Naive thymus-derived CD8-positive, alpha-beta T cell (primary cell): ENCODE measurements at places on chromosomes 6 and 20. TPM values are rescaled to one million over a fixed set of nuclear protein-coding genes. Genes with fewer than 3 reads are reported as not detected.

Gene NKAPL
- 1.2 TPM for total RNA-seq

Gene MYL9
- total RNA-seq, result not detected

Gene SLC17A4
- not detected for total RNA-seq

Gene FKBP1A
- 79.4 TPM for total RNA-seq

GRCh38 chr6:30942338-30943060 lies 1.7 kb downstream of the MUCL3 start:
- peaks cover 11% of the 10 kb centered on the region for H3K4me1 ChIP-seq
- H3K27ac ChIP-seq, result no peak overlapping the region
- no peak overlapping the region for H3K4me3 ChIP-seq

DNA sequence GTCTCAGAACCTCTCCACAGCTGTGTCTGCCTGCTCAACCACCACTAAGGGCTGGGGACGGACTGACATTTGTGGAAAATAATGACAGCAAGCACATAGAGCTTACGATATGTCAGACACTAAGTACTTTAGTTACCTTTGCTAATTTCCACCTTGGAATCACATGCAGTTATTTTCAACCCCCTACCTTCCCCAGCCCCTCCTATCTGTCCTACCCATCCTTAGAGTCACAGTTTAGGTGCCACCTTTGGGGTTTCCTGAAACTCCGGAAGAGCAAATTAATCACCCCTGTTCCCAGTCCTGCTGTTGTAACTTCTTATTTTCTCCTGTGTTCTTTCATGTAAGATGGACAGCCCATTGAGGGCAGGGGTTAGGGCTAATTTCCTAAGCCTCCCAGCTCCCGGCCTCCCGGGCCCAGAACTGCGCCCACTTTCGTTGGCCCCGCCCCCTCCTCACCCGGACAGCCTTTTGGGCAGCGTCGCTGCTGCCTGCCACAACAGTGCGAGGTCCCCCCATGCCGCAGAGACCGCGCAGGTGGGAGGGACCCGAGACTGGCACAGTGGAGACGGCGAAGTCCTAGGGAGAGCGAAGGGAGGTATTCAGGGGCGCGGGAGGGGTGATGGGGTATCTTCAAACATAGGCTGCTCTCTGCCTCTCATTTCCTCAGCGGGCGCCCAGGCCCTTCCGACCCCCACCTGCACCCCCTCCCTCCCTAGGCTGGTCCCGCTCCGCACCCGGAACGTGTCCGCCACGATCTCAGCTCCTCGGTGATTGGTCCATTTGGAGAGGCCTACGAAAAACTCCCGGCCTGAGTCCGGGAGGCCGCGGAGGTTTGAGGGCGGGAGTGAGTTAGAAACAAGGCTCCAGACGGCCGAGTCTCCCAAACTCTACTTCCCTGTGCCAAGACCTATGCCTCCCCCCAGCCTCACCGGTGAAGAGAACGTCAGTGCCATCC lies 1.1 kb downstream of the DDAH2 start:
- peak overlapping the region; percentile 77 for H3K4me3 ChIP-seq
- DNase-seq, result no peak
- H3K27me3 ChIP-seq, result no peaks in the 10 kb centered on the region
- H3K36me3 ChIP-seq, result peaks cover 21% of the 10 kb centered on the region
- H3K4me1 ChIP-seq, result peaks cover 21% of the 10 kb centered on the region

- H3K27me3 ChIP-seq, result no peaks in the 10 kb centered on the region
- no peak overlapping the region for H3K27ac ChIP-seq
- DNase-seq, result no peak
- no peaks in the 10 kb centered on the region for H3K4me1 ChIP-seq
- H3K36me3 ChIP-seq, result no peaks in the 10 kb centered on the region
Measured at GRCh38 chr6:45959534-45960145, 56.0 kb downstream of the CLIC5 start.

GRCh38 chr6:159440349-159440748 lies 252.7 kb downstream of the SOD2 start:
- H3K4me1 ChIP-seq, result no peaks in the 10 kb centered on the region
- H3K27ac ChIP-seq, result no peak overlapping the region
- no peak for DNase-seq
- no peaks in the 10 kb centered on the region for H3K36me3 ChIP-seq
- peaks cover 46% of the 10 kb centered on the region for H3K27me3 ChIP-seq

DNA sequence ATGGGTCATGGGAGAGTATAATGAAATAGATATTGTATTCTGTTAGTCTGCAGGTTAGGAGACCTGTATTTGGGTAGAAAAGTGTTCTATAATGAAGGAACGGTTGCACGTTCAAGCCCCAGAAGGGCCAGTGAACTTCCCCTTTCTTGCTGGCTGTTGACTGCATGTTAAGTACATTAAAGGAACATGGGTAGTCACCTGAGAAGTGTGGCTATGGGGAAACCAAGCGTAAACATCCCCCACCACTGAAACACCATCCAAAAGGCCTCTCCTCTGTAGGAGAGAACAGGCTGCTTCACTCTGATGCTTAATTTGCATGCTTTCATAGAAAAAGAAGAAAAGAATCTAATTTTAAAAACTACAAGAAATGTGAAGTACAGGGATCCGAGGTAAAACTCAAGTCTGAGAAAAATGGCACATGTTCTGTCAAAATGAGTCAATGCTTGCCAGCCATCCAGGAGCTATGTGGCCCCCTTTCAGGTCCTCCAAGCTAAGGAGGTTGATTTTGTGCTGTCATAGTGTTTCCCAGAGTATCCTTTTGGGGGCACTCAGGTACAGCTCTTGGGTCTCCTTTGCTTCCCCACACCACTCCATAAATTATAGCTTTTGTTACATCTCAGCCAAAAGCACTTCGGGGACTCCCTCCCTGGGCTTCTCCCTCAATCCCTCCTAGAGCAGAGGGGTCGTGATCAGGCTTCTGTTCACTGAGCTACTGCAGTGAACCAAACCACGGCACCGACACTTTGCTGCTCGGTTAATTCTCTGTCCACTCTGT lies 283.7 kb upstream of the AGPAT4 start:
- H3K36me3 ChIP-seq, result peaks cover 10% of the 10 kb centered on the region
- no peaks in the 10 kb centered on the region for H3K27me3 ChIP-seq
- H3K4me3 ChIP-seq, result no peak overlapping the region
- no peaks in the 10 kb centered on the region for H3K4me1 ChIP-seq
- no peak for DNase-seq
- H3K27ac ChIP-seq, result no peak overlapping the region

DNA sequence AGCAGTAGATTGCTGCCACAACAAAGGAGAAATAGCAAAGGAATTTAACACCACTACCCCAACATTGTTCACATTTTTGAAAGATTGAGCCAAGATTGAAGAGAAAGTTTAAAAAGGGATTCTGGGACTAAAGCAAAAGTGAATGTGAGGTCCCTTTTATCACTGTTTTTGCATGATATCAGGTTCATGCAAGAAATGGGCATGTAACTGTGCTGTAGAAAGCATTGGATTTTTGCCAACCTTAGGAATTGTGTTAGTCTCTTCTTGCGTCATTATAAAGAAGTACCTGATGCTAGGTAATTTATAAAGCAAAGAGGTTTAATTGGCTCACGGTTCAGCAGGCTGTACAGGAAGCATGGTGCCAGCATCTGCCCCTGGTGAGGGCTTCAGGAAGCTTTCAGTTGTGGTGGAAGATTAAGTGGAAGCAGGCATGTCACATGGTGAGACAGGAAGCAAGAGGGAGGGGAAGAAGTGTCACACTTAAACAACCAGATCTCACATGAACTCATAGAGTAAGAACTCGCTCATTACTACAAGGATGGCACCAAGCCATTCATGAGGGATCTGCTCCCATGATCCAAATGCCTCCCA lies 4.6 kb upstream of the GJB7 start:
- no peak for DNase-seq
- peaks cover 20% of the 10 kb centered on the region for H3K4me1 ChIP-seq
- no peaks in the 10 kb centered on the region for H3K27me3 ChIP-seq
- peak overlapping the region; percentile 54 for H3K27ac ChIP-seq

- peak overlapping the region; percentile 90 for H3K4me3 ChIP-seq
- H3K4me1 ChIP-seq, result peaks cover 89% of the 10 kb centered on the region
- no peaks in the 10 kb centered on the region for H3K27me3 ChIP-seq
- H3K27ac ChIP-seq, result peak overlapping the region; percentile 94
- DNase-seq, result no peak
- peaks cover 21% of the 10 kb centered on the region for H3K36me3 ChIP-seq
Measured at GRCh38 chr6:90288404-90288803, 8.2 kb downstream of the BACH2 start.
